ENCODE measurements at places on chromosomes 5 and 9.
A peak's percentile ranks its signal among the peaks of the same experiment; 100 is the strongest.

DNA sequence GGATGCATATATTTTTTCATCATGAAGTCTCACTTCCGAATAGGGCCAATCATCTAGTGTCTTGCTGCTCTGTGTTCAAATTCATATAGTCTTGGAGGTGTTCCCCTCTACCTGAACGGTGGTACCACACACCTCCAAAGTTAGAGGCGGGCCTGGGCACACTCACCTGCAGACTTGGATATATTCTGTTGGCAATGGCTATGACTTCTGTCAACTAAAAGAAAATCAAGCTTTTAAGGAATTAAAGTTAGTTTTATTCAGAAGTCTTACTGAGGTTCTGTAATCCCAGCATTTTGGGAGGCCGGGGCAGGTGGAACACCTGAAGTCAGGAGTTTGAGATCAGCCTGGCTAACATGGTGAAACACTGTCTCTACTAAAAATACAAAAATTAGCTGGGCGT, 2.6 kb upstream of the NIPAL4 start:
- no peak for DNase-seq

DNA sequence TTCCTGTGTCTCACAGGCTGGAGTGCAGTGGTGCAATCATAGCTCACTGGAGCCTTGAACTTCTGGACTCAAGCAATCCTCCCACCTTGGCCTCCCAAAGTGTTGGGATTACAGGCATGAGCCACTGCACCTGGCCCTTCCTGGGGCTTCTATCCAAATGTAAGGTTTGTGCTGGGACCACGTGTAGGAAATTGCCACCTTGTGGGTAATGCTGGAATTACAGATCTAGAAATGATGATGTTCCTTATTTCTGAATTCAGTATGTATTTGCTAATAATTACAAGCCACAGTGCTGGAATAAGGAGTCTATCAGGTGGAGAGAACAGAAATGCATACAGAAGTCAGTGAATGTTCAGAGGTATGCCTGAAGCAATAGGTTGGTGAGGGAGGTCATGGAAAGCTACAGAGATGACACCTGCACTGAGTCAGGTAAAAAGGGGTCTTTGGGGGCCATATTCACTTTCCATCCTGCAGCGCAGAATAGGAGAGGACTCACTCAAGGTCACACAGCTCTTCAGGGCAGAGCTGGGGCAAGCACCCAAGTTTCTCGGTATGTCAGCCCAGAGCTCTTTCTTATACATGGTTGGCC, 8.8 kb upstream of the IGFBPL1 start:
- DNase-seq: no peak

DNA sequence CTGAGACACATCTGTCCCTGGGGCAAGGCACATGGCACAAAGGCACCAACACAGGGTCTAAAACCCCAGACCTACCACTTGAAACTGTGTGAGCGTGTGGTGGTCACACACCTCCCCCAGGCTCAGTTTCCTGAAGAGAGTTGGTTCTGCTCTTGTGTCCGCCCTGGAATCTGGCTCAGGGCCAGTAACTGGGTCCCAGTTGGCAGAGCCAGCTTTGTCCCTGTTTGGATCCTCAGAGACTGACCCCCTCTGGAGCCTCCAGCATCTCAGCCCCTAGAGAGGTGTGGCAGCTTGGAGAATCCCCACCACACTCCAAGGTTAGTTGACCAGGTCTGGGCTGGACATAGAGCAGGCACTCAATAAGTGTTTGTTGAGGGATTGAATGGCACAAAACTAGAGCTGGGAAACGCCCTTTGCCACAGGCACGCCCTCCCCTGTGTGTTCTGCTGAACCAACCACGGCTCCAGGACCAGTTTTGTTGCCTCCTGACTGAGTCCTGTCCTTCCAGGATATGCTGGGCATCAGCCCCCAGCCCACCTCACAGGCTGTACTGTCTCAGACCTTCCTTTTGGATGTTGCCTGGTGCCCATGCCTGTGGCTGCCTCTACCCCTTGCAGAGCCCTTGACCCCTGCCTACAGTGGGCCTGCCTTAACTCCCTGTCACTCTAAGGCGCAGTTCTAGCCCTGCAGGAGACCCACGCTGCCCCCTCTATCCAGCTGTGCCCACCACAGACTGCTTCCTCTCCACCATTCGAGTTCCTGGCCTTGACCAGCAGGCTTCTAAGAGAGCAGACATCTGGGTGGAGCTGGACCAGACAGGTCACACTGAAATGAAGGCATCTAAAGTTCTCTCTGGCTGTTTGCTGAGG, 3.8 kb upstream of the PDLIM4 start:
- DNase-seq: peak; percentile 42

DNA sequence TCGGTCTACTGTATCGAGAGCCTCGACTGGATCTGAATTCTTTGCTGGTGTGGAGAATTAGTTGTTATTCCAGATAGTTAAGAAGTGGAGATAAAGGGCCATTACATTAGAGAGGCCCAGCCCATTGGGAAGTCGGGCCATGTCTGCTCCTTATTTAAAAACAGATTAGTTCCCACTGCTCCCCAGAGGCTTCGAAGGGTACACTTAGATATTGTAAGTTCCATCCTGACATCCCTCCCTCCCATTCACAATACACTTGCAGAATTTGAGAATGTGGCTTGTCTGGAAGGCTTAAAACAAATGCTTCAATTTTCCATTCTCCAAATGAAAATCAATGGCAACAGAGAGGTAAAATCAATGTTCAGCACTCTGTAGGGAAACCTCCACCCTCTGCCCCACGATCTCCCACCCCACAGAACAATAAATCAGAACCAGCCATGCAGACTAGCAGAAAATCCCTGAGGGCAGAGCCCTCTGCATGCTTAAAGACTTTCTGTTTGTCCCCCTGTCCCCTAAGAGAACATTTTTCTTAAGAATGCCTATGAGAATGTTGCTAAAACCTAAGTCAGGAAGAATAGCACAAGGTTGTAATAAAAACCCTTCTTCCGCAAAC, 364.1 kb downstream of the SPOCK1 start:
- no peak for DNase-seq

GRCh38 chr9:126401581-126401980, 75.0 kb downstream of the MVB12B start:
- no peak for DNase-seq

DNA sequence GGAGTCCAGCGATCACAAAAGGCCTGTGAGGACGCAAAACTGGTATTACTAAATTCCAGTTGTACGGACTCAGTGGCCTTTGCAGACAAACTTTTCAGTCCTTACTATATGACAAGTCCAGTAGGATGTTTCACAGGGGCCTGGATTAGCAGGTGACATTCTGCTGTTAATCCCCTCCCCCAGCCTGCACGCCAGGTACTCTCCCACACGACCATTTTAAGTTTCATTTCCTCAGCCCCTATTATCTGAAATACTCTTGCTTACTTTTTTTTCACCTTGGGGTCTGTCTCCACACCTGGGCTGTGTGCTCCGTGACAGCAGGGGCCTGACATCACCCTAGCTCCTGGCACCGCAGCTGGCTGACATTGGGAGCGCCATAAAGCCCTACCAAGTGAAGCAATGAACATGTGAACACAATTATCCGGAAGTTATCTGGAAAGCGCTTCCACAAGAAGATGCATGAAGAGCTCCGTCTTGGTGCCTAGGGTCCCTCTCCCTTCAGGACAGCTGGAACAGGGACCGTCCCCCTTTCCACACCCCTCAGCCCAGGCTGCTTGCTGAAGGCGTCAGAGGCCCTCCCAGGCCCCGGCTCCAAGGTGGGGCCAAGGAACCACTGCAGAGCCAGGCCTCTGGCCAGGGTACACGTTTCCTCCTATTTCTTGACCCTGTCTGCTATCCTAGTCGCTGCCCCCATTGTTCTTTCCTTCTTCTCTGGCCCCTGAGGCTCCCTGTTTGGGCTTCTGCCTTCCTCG, 39.7 kb upstream of the ZNF622 start:
- no peak for DNase-seq

- DNase-seq: peak; percentile 32
These were observed 57.8 kb downstream of the BARX1 start for GRCh38 chr9:93897075-93897970.

GRCh38 chr9:123175854-123176629, 92.3 kb downstream of the STRBP start:
- no peak for DNase-seq

DNA sequence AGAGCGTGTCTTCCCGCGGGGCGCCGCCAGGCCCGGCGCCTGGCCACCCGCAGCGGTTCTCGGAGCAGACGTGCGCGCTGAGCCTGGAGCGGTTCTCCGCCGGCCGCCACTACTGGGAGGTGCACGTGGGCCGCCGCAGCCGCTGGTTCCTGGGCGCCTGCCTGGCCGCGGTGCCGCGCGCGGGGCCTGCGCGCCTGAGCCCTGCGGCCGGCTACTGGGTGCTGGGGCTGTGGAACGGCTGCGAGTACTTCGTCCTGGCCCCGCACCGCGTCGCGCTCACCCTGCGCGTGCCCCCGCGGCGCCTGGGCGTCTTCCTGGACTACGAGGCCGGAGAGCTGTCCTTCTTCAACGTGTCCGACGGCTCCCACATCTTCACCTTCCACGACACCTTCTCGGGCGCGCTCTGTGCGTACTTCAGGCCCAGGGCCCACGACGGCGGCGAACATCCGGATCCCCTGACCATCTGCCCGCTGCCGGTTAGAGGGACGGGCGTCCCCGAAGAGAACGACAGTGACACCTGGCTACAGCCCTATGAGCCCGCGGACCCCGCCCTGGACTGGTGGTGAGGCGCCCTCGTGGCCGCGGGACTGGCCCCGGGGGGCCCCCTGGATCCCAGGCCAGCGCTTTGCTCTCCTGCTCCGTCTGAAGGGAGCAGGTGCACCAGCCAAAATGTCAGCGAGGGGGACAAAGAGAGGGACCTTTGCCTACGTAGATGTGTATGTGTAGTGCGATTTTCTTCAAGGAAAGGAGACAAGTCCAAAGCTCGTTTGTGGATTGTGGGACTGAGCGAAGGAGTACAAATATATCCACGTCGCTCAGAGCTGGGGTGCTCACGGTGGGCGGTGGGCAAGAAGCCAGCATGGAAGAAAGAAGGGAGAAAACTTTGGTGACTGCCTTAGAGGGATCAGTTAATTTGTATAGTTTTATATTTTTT, 19.5 kb downstream of the BTNL9 start:
- DNase-seq: no peak

DNA sequence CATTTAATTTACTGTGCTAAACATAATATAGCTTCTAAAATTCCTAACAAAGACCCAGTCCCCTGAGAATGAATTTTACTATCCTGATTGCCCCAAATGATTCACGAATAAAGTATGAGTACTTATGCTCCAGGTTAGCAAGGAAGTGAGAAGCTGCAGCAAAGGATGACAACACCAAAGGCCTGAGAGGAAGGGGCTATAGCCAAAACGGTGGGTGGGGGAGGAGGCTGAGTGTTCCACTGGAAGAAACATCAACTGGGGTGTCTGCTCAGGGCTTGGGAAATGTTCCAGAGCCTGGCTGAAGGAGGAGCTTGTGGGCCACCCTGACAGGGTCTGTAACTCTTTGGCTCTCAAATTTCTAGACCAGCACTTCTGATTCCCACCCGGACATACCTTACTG, 157.3 kb downstream of the ADAMTS12 start:
- DNase-seq: no peak

DNA sequence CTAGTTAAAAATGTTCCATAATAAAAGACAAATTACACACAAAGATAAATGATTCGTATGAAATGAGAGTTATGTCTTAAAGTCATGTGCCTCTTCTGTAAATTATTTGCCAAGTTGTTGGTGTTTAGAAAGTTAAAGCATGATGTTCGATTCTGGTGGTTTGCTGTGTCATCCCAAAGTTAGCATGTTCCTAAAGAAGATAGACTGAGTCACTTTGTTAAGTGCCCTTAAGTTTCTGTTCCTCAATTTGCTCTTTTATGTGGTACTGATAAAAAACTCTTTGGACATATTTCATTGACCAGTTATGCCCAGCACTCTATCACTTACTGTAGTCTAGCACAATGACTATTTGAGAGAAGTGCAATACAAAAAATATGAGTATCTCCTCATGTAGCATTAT, 366.9 kb upstream of the ZNF608 start:
- no peak for DNase-seq

- DNase-seq: no peak
These were observed 111.9 kb downstream of the NTRK2 start for GRCh38 chr9:84781458-84781857.

GRCh38 chr5:67774267-67774552, 441.3 kb upstream of the PIK3R1 start:
- no peak for DNase-seq

DNA sequence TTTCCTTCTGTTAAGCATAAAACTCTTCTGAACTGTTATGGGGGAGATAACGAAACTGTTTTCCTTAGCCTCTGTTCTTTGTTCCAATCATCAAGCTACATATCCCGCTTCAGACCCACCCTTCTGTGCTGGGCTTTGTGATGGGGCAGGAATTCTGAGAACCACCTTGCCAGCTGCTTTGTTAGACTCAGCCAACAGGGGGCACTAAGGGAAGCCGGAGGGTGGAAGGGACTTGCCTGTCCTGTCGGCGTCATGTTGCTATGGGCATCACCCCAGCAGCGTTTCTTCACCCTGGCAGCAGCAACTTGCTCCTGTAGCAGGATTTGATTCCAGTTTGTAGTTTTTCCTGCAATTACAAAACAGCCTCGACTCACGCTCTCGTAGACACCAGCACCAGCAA, 169.1 kb downstream of the CAAP1 start:
- DNase-seq: peak; percentile 57

DNA sequence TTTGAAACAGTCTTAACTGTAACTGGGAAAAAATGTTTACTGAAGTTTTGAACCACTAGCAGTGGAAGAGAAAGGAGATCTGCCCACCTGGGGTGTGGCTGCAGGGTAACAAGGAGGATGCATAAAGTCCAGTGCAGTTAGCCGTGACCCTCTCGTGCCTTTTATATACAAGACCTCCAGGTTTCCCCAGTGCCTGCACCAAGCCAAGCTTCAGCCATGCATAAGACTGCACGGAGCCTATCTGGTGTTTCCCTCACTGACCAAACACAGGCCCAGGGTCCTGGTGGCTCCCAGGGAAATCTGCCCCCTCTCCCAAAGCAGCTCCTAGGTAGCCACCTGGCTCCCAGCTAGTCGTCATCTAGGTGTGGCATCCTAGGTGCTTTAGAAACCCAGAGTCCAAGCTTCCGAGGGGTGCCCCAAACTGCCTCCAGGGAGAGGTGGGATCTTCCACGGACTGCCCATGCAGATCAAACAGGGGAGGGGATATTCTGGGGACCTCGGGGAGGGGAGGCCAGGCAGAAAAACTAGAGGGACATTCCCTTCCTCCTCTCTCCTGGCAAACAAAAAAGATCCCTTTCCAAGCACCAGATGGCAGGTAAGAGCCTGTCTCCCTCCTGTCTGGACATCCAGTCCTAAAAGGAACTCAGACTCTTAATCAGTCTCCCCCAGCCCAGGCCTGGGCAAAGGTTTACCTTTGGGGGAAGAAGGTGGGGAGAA, 2.7 kb downstream of the SHB start:
- no peak for DNase-seq

- no peak for DNase-seq
These were observed 1.0 kb upstream of the NIM1K start for GRCh38 chr5:43190755-43191603.

- DNase-seq: no peak
These were observed 695 bp upstream of the TMOD1 start for GRCh38 chr9:97500765-97501176.

DNA sequence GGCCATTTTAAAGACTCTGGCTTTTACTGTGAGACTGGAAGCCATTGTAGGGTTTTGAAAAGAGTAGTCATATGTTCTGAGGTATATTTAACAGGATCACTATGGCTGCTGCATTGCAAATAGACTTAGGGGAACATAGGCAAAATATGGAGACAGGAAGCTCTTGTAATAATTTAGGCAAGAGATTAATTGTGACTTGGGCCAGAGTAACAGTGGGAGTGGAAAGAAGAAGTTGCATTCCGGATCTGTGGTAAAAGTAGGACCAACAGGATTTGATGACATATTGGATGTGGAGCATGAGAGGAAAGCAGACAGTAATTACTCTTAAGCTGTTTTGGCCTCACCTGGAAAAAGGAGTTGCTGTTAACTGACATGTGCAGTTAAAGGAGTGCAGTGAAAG, 85.6 kb downstream of the SMIM15 start:
- DNase-seq: no peak

All from activated CD8-positive, alpha-beta memory T cell treated with anti-CD3 and anti-CD28 coated beads, Interleukin-2, amount 50 U/mL, for 48 hours (primary cell).